CD8-positive, alpha-beta memory T cell (primary cell): ENCODE measurements at places on chromosomes 16 and 17. TPM values are rescaled to one million over a fixed set of nuclear protein-coding genes. Genes with fewer than 3 reads are reported as not detected.

Gene AGRP
- total RNA-seq: not detected

Gene PRDM7
- total RNA-seq: not detected

DNA sequence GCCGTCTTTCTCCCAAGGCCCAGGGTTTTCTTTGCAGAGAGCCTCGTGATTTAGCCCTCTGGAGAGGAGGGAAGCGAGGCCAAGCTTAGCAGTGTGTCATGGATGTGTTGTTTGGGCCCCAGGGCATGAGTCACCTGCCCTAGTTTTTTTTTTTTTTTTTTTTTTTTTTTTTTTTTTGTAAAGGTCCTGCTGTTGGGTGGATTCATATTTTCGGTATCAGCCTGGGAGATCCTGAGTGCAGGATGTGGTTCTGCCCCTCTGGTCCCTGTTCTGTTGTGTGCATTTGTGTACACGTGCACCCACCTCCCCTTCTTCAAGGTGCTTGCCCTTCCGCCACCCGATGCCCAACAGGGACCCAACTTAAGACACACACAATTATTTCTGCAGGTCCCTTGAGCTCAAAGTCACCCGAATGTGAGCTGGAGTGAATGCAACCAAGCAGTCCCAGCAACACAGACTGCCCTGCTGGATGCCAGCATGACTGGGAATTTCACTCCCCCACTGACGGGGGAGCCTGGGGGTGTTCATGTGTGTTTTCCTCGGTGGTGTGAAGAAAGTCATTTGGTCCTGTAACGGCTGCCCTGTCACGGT is 265.8 kb upstream of the TNRC6C start:
- no peak for DNase-seq
- H3K4me3 ChIP-seq: no peak overlapping the region
- H3K36me3 ChIP-seq: no peaks in the 10 kb centered on the region
- no peak overlapping the region for H3K27ac ChIP-seq
- H3K27me3 ChIP-seq: peaks cover 5% of the 10 kb centered on the region

DNA sequence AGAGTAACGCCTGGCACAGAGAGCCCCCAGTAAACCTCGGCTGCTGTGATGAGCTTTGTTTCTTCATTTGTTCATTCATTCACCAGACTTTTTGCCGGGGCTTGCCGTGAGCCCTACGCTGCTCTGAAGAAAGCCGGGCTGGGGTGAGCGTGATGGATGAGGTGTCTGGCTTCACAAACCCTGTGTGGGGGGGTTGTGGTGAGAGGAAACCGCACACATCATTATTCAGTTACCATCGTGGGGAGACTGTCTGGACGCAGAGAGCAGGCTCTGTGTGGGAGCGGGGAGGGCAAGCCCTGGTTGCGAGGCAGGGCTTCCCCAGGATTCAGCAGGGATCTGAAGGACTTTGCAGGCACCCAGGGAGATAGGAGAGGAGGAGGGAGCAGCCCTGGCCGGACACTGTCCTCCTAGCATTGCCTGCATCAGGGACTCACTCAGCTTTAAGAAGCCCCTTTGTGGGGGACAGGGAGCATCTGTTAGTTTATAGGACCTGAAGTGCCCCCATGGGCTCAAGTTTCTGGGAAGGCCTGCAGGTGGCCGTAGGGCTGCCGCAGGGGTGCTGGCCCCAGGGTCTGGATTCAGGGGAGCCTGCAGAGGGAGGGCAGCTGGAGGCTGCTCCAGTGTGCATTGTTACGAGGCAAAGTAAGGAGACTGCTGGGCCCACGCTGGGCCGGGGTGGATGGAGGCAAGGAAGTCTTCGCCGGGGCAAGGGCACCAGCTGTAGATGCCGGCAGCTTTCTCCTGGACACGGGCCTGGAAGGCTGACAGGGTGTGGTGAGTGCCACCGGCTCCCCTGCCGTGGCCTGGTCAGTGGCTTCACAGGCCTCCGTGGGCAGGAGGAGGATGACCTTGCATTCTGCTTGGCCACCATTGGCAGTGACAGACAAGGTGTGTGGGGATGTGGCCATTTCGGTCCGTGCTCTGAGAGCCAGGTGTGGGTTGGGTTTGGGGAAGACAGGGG is 334.5 kb downstream of the SEC14L1 start:
- no peaks in the 10 kb centered on the region for H3K27me3 ChIP-seq
- no peak overlapping the region for H3K27ac ChIP-seq
- H3K36me3 ChIP-seq: peaks cover 16% of the 10 kb centered on the region
- peak; percentile 64 for DNase-seq
- H3K4me1 ChIP-seq: peaks cover 98% of the 10 kb centered on the region
- peak overlapping the region; percentile 7 for H3K4me3 ChIP-seq

DNA sequence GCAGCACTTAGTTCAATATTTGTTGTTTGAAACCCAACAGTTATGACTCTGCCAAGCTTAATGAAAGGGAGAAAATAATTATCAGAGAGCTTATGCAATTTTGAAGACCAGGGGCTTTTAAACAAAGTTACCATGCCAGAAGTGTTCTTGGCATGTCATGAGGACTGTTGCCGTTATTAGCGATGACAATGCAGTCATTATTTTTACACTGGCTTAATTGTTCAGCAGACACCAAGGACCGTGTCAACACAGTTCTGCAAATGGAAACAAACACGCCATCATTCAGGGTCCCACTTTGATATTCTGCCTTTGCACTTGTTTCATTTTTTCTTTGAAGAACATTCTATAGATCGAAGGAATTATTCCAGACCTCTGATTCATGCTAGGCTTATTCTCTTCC is 518.5 kb downstream of the CDH13 start:
- no peak overlapping the region for H3K27ac ChIP-seq
- no peak for DNase-seq
- H3K4me1 ChIP-seq: no peaks in the 10 kb centered on the region
- H3K27me3 ChIP-seq: no peaks in the 10 kb centered on the region
- no peaks in the 10 kb centered on the region for H3K36me3 ChIP-seq

DNA sequence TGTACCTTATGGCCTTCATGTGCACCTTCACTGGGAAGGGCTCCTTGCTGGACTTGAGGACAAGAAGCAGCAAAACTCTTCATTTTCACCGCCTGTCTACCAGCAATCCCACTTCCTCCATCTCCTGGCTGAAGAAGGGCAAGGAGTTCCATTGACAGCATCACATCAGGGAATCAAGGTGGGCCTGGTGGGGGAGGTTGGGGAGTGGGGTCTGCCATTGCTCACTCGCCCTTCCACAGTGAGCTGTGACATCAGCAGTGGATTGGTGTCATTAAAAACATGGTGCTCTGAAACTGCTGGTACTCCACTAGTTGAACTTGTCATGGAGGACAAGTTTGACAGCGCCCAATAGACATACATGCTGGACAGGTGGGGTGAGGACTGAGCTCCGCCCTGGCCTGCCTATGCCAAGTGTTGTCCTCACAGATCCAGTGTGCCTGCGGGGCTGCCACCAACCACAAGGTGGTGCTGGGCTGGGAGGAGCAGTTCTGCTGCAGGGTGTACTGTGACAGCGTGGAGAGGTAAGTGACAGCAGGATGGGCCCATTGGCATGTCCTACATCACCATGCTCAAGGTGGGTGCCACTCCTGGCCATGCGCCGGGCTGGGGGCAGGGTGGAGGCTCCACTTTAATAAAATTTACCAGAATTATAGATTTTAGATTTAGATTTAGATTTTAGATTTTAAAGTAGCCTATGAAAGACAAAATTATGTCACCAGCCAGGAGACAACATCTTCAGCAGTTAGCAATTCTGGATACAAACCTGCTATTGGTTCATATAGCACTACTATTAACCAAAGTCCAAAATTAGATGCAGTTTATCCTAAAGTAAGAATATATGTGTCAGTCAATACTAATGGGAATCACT is 1729.1 kb downstream of the TP53TG3F start:
- H3K4me3 ChIP-seq: no peak overlapping the region
- no peaks in the 10 kb centered on the region for H3K4me1 ChIP-seq
- no peaks in the 10 kb centered on the region for H3K27me3 ChIP-seq
- no peak for DNase-seq

DNA sequence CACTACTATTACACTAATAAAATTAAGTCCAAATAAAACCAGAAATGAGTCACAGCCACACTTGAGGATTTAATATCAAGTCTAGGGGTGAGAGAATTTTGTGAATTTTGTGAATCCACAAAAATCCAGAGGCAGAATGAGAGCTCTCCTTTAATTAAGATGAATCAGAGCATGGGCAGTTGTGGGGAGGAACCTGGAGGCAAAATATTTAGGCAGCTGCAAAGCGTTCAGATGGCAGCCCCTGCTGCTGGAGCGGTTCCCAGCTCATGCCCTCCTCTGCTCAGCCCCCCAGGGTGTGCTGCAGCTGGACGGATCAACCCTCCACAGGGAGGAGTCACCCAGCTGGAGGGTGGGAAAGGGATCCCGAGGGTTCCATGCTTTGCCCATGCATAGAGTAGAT is 43.4 kb upstream of the IRX6 start:
- H3K27ac ChIP-seq: no peak overlapping the region
- H3K27me3 ChIP-seq: no peaks in the 10 kb centered on the region
- no peak overlapping the region for H3K4me3 ChIP-seq
- no peak for DNase-seq
